HL-60 (cell line): ENCODE measurements at places on chromosomes 1 and 21.

GRCh38 chr1:240312872-240313271 is 221.2 kb downstream of the FMN2 start:
- peak; percentile 21 for DNase-seq

DNA sequence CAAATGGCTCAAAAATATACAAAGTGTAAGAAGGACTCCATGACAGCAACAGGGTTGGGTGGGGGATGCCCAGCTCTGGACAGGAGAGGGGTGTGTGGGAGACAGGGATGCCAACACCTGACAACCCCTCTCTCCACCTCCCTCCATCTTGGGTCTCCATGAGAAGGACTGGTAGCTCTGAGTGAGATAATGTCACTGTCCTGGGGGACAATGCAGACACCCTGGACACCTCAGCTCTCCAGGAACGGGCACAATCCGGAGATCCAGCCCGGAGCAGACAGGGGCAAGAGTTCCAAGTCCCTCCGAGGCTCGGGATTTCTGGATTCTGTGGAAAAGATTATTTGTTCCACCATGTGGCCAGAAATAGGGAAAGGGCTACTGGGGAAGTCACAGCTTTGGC is 122.5 kb downstream of the GLIS1 start:
- no peak for DNase-seq

DNA sequence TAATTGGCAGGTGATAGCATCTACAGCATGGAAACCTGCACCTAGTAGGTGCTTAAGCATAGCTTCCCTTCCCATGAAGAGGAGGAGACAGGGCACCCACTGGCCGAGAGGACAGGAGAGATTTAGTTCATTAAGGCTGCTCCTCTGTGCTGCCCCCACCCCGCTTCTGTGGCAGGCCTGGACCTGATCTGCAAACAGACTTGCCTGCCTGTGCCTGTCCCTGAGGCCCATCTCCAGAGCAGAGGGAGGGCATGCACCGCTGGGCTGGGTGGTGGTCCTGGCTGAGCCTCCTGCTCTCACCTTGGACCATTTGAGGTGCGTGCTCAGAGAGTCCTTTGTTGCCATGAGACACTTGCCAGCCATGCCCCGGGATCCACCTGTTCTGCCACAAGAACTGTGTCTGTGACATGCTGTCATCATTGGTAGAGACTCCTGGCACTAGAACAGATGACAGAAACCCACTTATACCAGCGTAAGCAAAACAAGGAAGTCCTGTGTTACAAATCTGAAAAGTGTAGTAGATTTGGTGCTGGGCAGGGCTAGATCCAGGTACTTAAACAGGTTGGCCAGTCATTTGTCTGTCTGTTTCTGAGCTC is 55.6 kb downstream of the PTPRF start:
- no peak for DNase-seq

DNA sequence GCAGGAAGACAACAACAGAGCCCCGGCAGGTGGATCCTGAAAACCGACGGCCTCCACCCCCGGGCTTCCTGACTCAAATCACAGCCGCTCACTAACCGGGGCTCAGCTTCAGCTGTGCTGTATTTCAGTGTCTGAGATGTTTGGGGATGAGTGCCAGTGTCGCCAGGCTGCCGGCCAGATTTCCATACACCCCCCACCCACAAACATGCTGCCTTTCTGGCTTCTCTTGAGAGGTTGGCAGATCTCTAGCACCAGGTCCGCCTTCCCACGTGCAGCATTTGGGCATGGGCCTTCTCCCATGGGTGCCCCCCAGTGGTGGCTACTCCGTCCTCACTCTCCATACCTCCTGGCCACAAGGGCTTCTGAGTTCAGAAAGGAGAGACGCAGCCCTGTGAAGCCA is 34.8 kb downstream of the KCNAB2 start:
- no peak for DNase-seq

DNA sequence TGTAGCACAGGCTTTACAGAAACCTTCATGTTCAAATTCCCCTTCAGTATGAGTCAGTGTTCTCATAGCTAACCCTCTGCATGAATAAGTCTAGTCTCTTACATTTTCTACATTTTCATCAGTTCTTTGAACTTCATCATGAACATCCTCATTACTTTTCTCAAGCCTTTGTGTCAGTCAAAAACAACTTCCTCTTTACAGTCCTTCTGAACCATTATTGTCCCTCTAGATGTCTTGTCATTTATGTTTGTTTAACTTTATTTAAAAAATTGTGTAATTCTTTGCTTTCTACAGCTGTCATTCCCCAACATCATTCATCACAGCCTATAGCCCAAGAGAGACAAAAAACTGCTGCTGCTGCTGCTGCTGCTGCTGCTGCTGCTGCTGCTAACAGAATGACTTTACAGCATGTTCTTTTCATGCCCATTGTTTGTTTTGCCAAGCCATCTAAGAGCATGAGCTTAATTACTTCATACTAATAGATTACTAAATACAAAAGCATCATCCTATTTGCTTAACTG is 133.1 kb downstream of the LRRC40 start:
- no peak for DNase-seq

DNA sequence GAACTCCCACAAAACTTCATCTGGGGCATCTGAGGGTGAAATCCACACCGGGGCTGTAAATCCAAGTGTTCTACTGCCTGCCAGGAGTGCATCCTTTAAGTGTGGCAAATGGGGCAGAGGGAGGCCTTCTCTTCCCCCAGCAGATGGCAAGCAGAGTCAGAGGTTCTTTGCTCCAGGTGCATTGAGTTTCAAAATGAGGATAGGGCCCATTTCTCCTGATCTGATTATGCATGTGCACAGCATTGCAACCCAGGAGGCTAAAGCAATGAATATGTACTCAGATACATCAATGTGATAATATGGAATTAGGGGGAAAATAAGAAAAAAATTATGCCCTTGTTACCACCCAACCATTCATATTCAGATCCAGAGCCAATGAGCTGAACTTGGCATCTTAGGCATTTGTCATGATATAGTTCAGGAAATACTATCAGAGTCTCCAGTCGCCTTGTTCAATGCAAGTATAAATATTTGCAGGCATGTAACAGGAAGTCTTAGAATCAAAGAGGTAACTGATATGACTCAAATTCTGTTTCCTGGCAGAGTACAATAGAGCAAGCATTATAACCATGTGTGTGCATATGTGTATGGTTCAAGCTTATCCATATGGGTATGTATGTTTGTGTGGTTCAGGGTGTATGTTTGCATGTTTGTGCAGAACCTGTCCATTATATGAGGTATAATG is 473.8 kb upstream of the PKN2 start:
- DNase-seq, result no peak

DNA sequence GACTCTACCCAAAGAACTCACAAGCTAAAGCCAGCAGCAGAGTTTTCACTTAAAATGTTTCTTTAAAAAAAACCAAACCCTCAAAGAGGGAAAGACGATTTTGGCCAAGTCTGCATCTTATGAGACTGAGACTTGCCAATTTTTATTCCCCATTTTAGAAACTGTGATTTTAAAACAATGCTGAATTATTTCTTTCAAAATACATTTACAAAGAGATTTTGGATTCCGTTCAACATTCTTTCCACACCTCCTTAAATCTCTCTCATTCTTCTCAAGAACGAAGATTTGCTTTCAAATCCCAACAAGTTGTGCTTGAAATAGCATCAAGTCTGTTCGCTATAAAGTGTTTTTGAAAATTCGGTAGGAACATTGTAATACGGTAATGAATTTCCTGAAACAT is 133.9 kb upstream of the VANGL1 start:
- no peak for DNase-seq

DNA sequence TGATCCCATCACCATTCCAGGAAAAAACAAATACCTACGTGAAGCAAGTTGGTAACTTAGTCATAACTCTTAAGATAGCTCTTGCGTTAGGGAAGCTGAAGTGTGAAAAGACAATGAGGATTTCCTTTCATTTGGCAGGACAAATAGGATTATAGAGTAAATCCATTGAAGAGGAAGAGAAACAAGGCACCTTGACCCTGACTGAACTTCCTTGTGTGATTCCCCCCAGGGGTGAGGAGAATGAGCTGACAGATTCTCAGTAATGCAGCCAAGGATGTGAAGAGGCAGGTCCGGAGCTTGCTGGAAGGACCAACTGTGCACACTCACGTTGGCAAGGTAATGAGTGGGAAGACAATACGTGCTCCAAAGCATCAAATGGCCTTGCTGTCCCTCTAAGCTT is 55.0 kb upstream of the HMCN1 start:
- DNase-seq, result no peak

GRCh38 chr1:75579046-75579445 is 31.9 kb downstream of the SLC44A5 start:
- DNase-seq, result no peak

GRCh38 chr1:232225336-232226131 is 404.4 kb downstream of the SIPA1L2 start:
- DNase-seq, result no peak

DNA sequence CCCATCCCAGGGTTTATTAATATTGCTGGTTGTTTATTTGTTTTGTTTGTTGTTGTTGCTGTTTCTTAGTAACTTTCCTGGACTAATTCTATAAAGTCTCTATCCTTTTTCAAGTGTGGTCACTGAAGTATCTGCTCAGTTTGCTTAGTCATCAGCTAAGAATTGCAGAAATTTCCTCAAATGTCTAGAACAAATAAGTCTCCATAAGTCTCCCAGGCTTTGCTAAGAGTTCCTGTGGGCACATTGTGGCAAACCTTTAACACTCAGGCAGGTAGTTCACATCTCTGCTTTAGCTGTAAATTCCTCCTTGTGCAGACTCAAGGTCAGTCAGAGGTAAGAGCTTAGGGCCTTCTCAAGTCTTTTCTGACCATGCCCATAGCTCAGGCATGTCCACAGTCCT is 38.9 kb upstream of the C1orf185 start:
- DNase-seq, result no peak

- no peak for DNase-seq
Measured at GRCh38 chr21:42578034-42578433, 64.4 kb downstream of the SLC37A1 start.

- DNase-seq, result no peak
Measured at GRCh38 chr1:219459351-219460080, 153.4 kb downstream of the ZC3H11B start.

GRCh38 chr1:89472886-89473417 is 51.7 kb upstream of the LRRC8B start:
- DNase-seq, result no peak

DNA sequence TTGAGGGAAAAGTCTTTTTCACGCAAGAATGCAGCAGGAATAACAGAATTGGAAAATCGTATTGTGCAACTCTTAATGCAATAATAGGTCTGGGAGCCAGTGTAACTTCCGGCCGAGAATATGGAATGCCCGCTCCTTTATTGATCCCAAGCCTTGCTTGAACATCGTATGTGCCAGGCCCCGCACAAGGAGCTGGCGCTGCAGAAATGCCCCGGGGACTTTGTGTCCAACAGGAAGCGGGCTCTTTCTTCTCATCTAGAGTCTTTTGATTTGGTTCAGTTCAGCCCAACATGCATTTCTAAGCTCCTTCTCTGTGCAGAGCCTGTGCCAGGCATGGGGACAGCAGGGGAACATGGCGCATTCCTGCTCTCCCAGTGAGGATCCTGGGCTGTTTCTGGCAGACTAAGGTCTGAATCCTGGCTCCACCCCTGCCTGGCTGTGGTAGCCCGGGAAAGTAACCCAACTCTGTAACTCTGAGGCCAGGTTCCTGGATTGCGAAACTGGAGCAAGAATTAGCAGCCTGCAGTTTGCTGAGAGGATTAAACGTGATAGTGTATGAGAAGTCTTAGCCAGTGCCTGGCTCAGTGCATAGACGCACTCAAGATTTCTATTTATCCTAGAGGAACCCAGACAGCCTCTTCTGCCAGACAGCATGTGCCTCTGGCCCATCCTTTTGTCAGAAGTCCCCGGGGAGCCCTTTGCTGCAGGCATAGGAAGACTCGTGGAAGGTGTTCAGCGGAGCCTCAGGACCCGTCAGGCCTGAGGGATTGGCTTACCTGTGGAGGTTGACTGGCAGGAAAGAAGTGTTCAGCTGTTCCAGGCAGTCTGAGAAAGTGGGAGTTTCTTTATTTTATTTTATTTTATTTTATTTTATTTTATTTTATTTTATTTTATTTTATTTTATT is 987 bp upstream of the CDCP2 start:
- DNase-seq, result peak; percentile 52

GRCh38 chr21:35473496-35473895 is 424.4 kb upstream of the RUNX1 start:
- DNase-seq, result no peak

DNA sequence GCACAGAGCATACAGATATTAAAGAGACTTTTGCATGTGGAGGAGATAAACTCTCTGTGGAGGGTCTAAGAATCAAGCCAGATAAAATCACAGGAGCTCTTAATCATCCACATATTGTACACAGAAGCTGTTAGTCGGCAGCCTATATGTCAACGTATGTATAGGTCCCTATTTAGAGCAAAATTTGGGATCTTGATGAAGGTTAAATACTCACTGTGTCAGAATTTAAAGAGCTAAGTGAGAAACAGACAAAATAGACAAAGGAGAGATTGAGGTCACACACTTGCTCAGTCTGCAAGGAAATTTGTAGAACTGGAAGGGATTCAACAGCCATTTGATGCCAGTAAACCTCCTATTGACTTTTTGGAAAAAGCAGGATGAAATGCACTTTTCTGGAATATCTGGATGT is 4.1 kb upstream of the IRF2BP2 start:
- DNase-seq, result no peak

- no peak for DNase-seq
Measured at GRCh38 chr1:178495158-178495557, 1.6 kb downstream of the CLEC20A start.

DNA sequence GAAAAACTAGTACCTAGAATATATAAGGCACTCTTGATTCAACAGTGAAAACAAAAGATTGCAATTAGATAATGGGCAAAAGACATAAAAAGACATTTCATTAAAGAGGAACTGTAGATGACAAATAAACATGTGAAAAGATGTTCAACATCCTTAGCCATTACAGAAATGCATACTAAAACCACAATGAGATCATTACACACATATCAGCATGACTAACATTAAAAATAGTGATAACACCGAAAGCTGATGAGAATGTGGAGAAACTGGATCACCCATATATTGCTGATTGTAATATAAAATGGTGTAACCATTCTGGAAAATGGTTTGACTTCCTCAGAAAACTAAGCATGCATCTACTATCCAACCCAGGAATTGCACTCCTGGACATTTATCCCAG is 340.3 kb downstream of the SEC16B start:
- no peak for DNase-seq

DNA sequence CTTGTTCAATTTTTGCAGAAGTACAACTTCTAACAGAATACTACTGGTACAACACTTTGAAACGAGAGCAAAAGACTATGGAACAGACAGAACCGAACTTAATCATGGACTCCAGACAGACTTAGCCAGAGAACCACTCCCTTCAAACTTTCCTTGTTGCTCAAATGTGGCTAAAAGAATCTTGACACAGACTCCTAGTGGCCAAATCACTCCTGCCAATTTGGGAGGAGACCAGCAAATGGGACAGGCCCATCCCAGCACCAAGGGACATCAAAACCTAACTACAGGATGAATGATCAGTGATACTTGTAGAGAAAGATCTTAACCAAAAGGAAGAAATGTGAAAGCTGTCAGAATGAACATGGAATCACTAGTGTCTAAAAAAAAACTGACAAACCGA is 154.0 kb downstream of the MATN1 start:
- DNase-seq, result no peak

- DNase-seq, result peak; percentile 61
Measured at GRCh38 chr1:167533851-167534300, 15.5 kb upstream of the CD247 start.

- DNase-seq, result no peak
Measured at GRCh38 chr1:209376774-209377173, 206.7 kb upstream of the CAMK1G start.

- DNase-seq, result no peak
Measured at GRCh38 chr1:97331165-97331564, 589.7 kb downstream of the DPYD start.
